ENCODE measurements at places on chromosomes 2 and 18.

- DNase-seq = no peak
These were observed 24.4 kb upstream of the LRP2 start for GRCh38 chr2:169386722-169387121.

DNA sequence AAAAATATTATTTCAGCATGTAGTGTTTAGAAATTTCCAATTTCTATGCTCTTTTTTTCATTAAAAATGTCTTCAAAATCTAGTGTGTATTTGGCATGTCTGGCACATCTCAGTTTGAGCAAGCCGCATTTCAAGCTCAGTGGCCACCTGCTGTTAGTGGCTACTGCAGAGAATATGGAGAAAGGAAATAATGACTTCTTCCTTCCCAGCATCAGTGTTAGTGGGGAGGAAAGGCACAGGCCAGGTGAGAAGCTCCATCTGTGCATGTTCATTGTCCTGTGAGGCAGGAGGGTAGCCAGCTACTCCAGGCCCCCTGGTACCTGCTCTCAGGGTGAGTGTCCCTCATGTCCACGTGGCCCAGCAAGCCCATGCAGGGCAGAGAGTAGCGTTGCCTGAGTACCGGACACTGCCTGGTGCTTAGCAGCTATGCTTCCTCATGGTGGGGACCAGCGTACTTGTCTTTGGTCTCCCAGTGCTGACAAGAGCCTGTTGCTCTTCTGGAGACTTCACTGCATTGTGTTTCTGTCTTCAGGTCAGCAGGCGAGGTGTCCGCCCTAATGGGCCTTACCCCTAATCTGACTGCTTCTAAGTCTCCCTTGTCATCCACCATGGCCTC is 67.4 kb upstream of the CHMP1B start:
- no peak for DNase-seq

DNA sequence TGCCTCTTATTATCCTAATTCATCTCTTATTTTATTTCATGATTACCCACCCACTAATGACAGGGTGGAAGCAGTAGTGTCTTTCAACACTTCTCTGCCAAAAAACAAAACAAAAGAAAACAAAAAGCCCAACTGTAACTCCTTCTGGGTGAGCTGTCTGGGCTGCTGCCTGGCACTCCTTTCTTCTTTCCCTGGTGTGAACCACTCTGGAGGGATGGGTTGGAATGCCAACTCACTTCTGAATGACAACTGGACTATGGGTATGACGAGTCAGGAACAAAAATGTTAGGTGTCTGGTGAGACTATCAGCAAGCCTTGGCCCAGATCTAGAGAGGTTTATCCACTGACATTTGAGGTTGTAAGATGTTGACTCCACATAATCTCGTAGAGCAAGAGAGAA is 88.3 kb upstream of the ITGB6 start:
- DNase-seq = no peak

DNA sequence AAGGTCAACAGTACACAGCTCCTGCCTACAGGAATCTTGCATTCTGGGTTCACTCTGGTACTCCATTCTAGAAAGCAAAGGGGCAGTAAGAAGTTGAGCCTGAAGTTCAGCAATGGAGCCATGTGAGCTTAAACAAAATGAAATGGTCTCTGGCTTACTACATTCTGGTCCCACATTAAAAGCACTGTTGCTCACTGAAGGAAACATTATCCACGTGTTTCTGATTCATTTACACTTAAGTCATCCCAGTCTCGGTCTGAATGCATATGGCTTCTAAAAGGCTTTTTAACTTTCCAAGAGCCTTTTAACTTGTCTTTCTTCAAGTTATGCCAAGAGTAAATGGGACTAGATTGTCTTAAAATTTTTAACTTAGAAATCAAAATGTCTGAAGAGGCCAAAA is 177.8 kb downstream of the LNPK start:
- no peak for DNase-seq

GRCh38 chr2:96547203-96547641 is 10.7 kb downstream of the ARID5A start:
- no peak for DNase-seq

DNA sequence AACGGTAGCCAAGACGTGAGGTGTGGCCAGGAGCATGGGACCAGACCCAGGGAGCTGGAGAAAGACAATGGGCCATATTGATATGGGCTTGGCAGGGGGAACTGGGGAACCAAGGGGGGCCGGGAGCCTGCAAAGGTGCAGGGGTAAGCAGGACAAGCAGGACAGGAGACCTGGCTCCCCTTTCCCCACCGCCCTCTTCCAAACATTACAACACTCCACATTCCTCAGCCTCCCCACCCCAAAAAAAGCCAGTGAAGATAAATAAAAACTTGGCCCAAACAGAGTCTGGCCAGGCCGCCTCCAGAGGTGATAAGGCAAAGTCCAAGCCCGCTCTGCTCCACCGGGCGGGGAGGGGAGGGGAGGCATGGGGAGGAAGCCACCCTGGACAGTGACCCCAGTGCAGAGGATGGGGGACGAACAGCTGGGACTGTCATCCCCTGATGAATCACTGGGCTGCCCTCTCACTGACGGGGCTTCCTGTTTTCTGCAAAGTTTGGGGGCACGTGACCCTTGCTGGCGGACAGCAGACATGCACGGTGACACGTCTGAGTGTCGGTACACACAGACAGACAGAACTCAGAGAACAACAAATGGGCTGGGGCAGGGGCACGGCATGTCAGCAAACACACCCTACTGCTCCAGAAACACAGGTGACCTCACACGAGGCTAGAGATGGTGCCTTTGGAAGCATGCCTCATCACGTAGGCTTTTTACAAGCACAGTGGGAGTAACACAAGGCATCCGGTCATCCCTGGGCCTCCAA is 100.2 kb downstream of the TNS1 start:
- no peak for DNase-seq

- DNase-seq = no peak
These were observed 20.4 kb downstream of the RPIA start for GRCh38 chr2:88711897-88712296.

DNA sequence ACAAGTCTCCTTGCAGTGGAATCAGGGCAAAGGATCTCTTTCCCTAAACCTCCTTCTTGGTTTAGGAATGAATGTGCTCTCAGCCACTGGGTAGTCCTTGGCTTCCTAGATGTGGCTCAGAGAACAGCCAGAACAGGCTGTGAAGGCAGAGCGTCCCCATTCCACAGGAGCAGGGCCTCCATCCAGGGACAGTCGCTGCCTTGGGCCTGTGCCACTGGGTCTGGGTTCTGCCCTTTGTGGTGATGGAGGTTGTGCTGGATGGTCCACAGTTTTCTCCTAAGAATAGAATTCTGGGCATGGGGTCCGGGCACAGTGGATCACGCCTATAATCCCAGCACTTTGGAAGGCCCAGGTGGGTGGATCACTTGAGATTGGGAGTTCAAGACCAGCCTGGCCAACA is 516.5 kb upstream of the RAB6C start:
- no peak for DNase-seq

GRCh38 chr18:48164701-48165100 is 234.2 kb upstream of the SMAD2 start:
- DNase-seq = no peak

GRCh38 chr2:184030989-184031388 is 567.3 kb upstream of the ZNF804A start:
- DNase-seq = no peak

DNA sequence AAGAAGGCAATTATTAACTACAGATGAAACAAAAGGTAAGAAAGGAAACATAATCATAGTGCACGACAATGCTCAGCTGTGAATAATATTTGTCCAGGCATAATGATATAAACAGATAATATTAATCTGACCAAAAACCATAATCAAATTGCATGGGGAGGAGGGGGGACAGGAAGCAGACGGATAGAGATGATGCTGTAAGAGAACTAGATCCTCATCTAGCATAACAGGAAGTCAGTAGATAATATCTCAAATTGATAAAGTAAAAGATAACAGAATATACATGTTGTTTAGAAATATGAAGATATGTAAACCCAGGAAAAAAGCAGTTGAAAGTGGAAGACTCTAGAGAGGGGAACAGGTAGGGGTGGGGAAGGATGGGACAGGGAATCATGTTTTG is 84.9 kb upstream of the TGFA start:
- no peak for DNase-seq

- no peak for DNase-seq
These were observed 341.4 kb downstream of the SLC4A3 start for GRCh38 chr2:219968685-219969345.

GRCh38 chr18:48756511-48757226 is 194.1 kb downstream of the SMAD7 start:
- DNase-seq = no peak

DNA sequence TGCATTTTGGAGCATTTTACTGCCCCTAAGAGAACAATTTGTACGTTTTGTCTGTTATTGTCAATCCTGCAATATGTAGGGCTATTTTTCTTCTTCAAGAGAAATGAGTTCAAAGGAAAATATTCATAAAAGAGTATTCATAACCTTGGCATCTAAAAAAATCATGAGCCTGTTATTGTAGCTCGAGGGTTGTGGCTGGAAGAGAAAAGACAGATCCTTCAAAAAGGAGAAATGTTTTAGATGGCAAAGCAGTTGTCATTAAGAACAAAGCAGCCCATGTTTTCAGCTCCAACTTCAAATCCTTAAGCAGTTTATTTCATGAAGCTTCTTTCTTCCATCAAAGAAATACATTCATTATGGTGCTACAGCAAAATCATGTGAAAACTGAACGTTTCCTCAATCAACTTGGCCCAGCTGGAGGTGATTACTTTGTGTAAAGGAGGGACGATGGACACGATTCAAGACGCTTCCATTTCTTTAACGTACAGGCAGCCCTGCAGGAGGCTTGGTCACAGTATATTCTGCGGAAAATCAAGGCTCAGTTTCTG is 31.4 kb downstream of the QPCT start:
- no peak for DNase-seq

- DNase-seq = no peak
These were observed 448.2 kb downstream of the METTL4 start for GRCh38 chr18:2123077-2123476.

DNA sequence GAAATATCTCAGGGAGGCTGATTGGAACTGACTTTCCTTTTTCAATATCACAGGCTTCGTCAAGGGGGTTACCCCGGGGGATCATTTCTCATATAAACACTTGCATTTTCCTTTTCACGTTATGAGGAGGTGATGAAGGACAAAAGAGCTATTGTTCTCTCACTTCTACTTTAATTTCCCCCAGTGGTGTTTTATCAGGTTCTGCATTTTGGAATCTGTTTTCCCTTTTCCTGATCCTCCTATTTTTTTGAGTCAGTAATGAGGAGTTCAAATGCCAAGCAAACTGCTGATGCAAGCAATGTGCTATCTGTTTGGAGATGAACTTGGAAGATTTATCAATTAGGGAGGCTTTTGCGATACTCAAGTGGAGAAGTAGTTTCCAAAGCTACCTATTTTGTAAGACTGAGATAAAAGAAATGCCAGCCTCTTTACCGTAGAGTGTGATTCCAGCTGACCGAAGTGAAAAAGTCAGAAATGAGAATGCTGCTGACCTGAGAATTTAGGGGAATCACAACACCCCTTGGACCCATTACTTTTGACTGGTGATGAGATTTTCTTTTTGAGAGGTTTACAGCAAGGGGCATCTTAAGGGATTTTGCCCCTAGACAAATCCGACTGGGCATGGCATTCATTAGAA is 556.0 kb downstream of the RNF144A start:
- DNase-seq = no peak

- DNase-seq = no peak
These were observed 15.4 kb downstream of the IL1B start for GRCh38 chr2:112821142-112821541.

- no peak for DNase-seq
These were observed 60.4 kb downstream of the C2orf76 start for GRCh38 chr2:119306196-119306590.

GRCh38 chr2:95048825-95049682 is 23.5 kb downstream of the MAL start:
- DNase-seq = no peak

GRCh38 chr18:22838639-22839277 is 94.4 kb upstream of the RBBP8 start:
- no peak for DNase-seq

- DNase-seq = no peak
These were observed 55.8 kb downstream of the ASXL2 start for GRCh38 chr2:25822190-25823117.

GRCh38 chr18:23918395-23919032 is 96.0 kb upstream of the TTC39C start:
- DNase-seq = no peak

- DNase-seq = no peak
These were observed 107.2 kb upstream of the SMAD2 start for GRCh38 chr18:48037481-48038271.

GRCh38 chr18:58886864-58887612 is 22.4 kb downstream of the ZNF532 start:
- no peak for DNase-seq
